ENCODE measurements at places on chromosomes 16 and 17.
A peak's percentile ranks its signal among the peaks of the same experiment; 100 is the strongest.

DNA sequence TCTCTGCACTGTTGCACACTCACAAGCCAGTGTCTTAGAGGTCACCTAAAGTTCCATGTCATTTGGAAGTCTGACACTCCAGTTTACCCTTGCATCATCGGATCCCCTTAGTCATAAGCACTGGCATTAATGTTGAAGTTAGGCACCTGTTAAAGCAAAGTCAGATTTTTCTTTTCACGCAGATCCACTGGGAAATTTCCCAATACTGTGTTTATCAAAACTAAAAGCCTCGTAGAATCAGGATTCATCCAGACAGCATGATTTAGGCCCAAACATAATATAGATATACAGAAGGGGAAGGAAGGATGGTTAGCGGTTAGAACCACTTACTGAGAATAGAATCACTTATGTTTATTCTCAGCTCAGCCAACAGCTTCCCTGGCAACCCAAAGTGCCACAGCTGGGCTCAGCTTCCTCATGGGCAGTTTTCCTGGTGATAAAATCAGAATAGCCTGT lies 30.1 kb upstream of the HAPSTR1 start:
- DNase-seq, result no peak

- no peak for DNase-seq
These were observed 35.6 kb downstream of the RMI2 start for GRCh38 chr16:11380836-11381235.

DNA sequence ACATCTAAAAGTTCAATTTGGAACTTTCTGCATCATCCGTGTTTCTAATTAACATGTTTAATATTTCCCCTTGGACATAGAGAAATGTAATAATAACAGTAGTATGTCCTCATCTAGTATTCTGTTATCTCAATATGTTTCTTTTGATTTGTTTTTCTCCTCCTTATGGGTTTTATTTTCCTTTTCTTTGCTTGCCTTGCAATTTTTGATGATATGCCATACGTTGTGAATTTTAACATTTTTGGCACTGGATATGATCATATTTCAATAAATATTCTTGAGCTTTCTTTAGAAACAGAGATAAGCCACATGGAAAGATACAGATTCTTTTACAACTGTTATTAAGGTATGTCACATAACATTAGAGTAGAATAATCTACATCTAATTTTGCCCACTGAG lies 1316.2 kb downstream of the CDH8 start:
- DNase-seq, result no peak

GRCh38 chr16:22216191-22216831 lies 10.2 kb downstream of the EEF2K start:
- no peak for DNase-seq

GRCh38 chr17:36212966-36213365 lies 2.1 kb downstream of the CCL4L2 start:
- no peak for DNase-seq

DNA sequence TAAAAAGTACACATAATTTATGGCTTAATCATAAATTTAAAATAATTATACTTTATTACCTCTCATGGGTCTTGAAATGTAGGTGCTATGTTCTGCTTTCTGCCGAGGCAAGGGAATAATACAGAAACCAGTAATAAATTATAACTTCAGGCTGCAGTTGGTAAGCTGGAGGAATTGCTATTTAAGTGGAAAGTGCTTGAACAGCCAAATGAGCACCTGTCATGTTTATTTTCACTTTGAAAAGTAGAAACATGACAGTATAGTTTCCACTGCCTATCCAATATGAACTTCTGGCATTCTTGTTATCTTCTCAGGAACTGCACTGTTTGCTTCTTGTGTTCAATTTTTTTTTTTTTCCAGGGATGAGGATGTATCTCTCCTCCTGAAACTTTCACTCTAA lies 146.0 kb downstream of the FTO start:
- no peak for DNase-seq

DNA sequence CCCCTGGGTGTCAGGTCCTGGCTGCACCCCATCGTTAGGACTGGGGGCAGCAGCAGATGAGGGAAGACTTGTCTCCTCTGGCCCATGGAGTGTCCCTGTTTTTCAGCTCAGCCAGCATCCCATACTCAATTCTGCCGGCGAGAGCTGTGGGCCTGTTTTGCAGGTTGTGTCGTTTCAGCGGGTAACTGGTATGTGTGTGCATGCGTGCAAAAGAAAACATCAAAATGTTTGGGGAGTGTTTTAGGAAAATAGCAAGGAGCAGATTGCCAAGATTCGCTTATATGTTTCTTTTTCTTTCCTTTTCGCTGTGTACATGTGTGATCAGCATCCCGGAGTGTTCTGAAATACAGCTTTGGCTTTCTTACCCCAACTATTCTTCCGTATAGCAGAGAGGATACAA lies 34.7 kb downstream of the MSI2 start:
- no peak for DNase-seq

DNA sequence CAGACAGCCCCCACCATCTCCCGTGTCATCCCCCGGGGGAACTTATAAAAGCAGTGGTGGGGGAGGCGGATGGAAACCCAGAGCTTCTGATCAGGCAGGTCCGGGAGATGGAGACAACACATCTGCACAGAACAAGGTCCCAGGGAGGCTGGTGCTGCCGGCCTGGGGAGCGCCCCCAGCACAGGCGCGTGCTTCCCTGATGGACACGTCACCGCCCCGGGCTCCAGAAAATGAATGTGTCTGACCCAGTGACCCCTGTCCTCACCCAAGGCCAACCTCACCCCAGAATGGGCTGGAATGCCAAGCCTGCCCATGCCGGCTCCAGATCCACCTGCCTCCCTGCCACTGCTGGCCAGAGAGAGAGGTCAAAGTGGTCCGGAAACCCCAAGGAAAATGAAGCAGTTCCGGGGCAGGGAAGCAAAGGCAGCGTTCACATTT lies 12.5 kb downstream of the SLC7A5 start:
- DNase-seq, result no peak

DNA sequence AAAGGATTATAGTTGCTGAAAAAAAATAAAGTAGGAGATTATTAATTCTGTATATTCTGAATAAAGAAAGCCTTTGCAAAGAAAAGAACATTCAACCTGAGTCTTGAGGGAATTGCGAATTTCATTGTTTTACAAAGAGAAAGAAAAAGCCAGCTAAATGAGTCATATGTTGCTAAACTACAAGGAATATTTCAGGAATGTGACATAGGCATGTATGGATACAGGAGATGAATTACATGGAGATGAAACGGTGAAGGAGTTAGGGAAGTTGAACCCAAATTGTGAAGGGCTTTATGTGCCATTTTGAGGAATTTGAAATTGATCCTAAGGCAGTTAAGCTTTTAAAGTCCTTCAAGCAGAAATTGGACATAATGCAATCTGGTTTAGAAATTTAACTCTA lies 177.3 kb upstream of the RBL2 start:
- DNase-seq, result peak; percentile 71

DNA sequence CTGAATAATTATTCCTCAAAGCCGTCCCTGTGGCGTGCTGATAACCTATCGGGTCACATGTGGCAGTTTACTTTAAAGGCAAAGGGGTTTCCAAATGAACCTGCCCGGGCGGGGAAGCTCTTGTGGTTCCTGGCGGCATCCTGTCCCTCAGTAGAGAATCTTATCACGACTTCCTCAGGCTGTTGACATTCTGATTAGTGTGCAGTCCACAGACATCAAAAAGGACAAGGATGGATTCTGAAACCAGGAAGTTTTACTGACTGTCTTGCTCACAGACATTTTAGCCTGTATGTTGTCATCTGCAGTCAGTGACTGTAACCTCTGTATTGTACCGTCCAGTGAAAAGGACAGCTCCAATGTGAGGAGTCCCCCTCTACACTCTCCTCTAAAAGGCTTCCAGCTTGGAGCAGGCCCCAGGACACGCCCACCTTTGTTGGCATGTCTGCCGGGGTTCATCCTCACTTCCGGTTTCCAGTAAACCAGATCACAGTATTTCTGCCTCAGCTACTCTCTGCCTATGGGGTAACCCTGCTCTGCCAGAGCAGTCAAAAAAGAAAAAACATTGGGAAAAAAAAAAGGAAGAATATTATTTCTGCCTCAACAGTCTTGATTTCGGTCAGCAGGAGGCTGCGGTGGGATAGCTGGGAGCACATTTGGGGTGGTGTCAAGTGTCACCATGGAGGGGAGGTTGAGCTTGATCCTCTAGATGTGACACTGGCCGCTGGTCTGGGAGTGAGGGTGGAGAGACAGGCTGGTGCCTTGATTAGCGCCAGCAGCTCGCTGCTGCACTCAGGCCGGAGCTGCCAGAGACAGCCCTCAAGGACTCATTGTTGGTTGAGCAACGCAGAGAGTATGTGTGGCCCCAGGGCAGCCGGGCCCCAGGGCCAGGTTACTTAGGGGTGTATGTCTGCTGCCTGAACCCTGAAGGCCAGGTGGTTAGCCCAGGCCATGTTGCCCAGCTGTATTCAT lies 89.0 kb upstream of the DNAH17 start:
- DNase-seq, result no peak

DNA sequence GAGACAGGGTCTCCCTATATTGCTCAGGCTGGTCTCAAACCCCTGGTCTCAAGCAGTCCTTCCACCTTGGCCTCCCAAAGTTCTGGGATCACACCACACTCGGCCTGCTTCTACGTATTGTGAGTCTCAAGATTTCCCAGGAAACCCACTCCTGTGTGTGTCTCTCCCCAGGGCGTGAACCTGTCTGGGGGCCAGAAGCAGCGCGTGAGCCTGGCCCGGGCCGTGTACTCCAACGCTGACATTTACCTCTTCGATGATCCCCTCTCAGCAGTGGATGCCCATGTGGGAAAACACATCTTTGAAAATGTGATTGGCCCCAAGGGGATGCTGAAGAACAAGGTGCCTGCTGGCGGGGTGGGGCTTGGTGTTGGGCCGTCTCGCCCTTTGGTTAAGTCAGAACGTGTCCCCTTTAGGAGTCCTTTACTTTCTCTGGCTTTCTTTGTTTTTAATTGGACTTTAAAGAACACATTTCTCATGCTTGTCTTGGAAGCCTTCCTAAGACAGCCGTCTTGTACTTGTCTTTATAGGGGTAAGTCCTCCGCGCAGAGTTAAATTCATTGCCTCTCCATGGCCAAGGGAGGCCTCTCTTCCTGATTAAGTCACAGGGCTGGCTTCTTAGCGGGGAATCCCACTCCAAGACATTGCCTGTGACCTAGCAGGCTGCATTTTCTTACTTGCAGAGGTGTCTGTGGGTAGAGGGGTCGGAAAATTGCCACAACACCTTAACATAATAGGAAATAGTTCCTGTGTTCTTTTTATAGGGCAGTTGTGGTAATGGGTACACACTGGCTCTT lies 136.4 kb downstream of the ABCC6 start:
- DNase-seq, result no peak

DNA sequence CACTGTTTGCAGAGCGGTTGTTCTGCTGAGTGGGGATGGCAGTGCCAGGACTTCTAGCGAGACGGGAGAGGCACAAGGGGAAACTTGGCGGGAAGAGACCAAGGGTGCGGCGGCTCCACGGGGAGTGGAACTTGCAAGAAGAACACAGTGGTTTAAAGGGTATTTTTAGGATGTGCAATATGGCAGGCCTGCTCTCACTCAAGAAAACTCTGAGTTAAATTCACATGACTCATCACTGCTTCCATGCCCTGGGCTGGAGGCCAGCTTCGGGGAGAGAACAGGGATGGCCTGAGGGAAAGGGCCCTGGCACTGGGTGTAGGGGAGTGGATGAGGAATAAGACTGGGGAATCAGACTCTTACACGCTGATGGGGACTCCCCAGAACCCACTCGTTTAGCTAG lies 13.3 kb upstream of the CD300LD start:
- peak; percentile 94 for DNase-seq

DNA sequence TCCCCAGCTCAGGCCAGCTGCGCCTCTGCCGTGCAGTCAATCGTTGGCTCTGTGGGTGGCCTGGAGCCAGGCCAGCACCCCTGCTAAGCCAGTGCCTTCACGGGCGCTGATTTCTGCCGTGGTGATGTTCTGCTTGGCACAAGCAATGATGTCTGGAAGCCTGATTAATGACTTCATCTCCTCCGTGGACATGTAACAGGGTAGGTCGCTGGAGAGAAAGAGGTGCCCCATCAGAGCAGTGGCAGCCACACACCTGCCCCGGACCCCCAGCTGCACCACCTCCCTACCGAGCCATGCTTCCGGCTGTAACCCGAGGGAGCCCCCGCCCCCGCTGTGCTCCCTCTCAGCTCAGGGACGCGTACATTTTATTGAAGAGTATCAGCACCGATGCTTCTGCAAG lies 1.9 kb downstream of the ARL16 start:
- DNase-seq, result no peak

DNA sequence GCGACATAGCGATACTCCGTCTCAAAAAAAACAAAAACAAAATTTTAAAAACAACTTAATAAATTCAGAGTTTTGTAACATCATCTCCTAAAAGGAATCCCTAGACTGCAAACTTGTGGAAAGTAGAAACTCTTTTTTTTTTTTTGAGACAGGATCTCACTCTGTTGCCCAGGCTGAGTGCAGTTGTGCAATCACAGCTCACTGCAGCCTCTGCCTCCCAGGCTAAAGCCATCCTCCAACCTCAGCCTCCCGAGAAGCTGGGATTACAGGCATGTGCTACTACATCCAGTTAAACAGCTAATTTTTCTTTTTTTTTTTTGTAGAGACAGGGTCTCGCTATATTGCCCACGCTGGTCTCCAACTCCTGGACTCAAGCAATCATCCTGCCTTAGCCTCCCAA lies 19.7 kb downstream of the EZH1 start:
- no peak for DNase-seq

DNA sequence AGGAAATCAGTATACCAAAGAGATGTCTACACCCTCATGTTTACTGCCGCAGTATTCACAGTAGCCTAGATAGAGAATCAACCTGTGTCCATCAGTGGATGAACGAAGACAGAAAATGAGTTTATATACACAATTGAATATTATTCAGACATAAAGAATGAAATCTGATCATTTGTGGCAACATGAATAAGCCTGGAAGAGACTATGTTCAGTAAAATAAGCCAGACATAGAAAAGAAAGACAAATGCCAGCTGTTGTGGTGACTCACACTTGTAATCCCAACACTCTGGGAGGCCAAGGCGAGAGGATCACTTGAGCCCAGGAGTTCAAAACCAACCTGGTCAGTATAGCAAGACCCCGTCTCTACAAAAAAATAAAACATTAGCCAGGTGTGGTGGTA lies 16.1 kb downstream of the NUDT16L1 start:
- DNase-seq, result no peak

- DNase-seq, result no peak
These were observed 48.5 kb upstream of the IRF8 start for GRCh38 chr16:85850344-85850880.

DNA sequence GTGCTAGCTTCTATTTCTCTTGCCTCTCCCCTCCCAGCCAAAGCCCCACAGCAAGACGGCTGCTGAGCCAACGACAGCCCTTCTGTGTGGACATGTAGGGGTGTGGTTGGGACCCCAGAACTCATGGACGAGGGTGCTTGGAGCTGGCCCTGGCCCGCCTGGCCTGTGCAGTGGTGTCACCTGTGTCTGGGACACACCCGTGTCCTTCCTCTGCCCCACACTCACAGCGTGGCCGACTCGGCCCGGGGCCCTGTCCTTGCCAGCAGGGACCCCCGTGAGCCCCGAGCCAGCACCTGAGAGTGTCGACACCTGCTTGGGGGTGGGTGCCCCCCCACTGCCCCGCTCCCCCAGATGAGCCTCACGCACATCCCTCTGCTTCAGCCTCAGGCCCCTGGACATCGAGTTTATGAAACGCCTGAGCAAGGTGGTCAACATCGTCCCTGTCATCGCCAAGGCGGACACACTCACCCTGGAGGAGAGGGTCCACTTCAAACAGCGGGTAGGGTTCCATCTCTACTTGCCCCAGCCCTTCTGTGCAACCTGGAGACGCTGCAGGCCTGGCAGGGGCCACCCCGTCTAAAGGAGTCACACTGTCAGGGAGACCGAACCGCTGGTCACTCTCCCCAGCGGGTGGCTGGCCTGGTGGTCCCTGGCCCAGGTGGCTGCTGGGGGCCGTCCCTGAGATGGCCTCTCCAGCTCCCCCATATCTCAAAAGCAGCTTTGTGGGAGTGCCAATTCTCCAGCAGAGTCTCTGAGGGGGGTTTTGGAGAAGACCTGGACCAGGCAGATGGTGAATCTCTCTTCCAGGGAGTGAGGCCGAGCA lies 349.8 kb downstream of the SEC14L1 start:
- DNase-seq, result no peak

Measured in NCI-H226 (cell line).